ENCODE measurements at places on chromosomes 1 and 21.

- DNase-seq = no peak
Measured at GRCh38 chr1:234277161-234277868, 95.9 kb upstream of the COA6 start.

GRCh38 chr1:97647776-97648175, 273.1 kb downstream of the DPYD start:
- peak; percentile 82 for DNase-seq

GRCh38 chr1:4108758-4109627, 208.9 kb upstream of the C1orf174 start:
- no peak for DNase-seq

- peak; percentile 98 for DNase-seq
Measured at GRCh38 chr1:39398278-39399021, 93.0 kb upstream of the BMP8A start.

DNA sequence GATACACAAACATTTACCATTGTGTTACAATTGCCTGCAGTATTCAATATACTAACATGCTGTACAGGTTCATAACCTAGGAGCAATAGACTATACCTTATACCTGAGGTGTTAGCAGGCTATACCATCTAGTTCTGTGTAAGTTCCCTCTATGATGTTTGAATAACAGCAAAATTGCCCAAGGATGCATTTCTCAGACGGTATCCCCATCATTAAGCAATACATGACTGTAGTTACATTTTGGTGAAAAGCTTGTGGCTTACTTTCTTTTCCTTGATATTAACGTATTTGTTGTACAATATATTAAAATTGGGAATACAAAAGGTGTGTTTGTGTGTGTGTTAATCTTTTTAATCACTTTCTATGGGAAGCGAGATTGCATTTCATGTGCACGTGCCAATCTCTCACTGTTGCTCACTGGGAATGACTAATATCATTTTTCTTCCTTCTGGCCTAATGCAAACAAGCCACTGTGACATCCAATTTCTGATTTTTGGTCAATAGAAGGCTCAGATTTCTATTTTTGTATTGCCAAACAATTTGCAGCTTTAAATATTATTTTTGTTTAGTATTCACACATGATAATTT, 36.7 kb upstream of the WLS start:
- no peak for DNase-seq

DNA sequence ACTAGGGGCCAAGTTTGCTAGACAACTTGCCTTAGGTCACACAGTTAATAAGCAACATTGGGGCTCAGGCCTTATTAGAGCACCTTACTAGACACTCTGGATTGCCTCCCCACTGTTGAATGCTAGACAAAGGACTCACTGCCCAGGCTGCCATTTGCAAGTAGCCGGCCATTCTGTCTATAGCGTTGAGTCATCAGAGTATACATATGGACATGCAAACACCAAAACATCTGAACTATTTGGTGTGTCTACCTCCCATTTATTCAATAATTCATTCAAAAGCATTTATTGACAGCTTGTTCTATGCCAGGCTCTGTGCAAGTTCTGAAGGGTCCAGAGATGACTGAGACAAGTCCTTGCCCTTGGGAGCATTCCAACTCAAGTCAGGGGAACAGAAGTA, 181.4 kb upstream of the DPT start:
- DNase-seq = no peak

- no peak for DNase-seq
Measured at GRCh38 chr1:154174654-154175053, 17.2 kb downstream of the TPM3 start.

GRCh38 chr1:7149080-7149838, 364.0 kb downstream of the CAMTA1 start:
- peak; percentile 29 for DNase-seq

DNA sequence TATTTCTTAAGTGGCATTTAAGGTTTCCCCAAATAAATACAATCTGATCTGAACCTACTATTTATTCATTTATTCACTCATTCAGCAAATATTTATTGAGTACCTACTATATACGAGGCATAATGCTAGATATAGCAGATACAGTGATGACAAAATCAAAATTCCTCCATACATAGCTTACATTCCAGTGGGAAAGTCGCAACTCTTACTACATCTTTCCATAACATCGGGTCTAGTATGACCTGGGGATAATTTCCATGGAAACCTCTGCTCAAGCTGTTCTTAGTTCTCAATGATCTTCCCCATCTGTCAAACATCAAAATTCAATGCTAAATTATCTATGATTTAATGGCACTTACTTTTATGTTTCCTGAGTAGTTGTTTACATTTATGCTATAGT, 70.8 kb upstream of the PRKACB start:
- DNase-seq = peak; percentile 63

DNA sequence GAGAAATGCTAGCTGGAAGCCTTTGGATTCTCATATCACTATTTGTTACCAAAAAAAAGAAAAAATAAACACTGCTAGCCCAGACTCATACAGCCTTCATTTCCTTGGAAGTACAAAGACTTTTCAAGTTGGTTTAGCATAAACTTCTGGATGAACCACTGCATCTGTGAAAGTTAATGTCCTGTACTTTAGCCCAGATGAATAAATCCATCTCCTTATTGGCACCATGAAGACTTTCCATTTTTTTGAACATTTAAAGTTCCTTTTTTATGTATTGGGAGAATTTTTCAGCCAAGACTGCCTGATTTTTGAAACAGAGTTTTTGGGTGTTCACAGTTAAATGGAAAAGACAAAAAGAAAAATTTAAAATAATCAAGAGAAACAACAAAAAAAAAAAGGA, 184.0 kb upstream of the C1orf87 start:
- no peak for DNase-seq

GRCh38 chr1:219724440-219724839, 111.5 kb upstream of the ZC3H11B start:
- DNase-seq = no peak

GRCh38 chr1:186882372-186883134, 53.8 kb downstream of the PLA2G4A start:
- peak; percentile 31 for DNase-seq

DNA sequence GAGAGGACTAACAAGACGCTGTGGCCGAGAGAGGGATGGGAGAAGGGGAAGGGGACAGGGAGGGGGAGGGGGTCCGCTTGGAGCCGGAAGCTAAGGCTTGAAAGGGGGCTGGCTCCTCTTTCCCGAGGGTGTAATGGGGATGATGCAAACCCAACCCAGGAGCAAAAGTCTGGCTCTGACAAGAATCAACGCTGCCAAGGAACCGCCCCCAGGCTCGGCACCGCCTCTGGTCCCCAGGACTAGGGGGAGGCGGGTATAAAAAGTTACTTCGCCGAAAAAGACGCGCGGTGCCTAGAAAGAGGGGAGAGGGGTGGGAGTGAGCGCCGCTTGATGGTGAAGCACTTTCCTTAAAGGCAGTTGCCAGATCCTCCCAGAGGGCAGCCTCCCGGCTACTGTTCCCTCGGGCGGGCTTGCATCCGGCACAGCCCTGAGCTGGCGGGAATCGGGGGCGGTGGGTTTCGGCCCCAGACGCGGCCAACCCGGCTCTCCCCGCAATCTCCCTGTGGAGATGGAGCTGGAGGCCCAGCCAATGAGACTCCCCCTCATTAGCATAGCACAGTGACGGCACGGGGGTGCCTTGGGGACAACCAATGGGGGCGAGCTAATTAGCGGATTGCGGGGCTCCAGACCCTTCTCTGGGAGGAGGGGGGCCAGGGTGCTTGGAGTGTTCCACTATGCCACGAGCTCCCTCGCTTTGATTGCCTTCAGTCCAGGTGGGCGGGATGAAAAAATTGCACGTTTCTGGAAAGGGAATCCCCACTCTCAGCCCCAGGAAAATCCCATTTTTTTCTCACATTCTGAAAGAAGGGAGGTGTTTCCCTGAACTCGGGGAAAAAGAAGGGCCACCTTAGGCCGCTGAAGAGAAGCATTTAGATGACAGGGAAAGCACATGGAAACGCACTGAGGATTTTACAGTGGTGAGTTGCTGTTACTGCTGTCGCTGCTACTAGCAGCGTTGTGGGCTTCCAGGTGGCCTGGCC, at the start of gene KCNT2:
Gene KCNT2 (minus strand): TSS at position 51 of the 980 bp plus-strand sequence. CDS start 131 bp downstream, outside the sequence.
- DNase-seq = peak; percentile 65

DNA sequence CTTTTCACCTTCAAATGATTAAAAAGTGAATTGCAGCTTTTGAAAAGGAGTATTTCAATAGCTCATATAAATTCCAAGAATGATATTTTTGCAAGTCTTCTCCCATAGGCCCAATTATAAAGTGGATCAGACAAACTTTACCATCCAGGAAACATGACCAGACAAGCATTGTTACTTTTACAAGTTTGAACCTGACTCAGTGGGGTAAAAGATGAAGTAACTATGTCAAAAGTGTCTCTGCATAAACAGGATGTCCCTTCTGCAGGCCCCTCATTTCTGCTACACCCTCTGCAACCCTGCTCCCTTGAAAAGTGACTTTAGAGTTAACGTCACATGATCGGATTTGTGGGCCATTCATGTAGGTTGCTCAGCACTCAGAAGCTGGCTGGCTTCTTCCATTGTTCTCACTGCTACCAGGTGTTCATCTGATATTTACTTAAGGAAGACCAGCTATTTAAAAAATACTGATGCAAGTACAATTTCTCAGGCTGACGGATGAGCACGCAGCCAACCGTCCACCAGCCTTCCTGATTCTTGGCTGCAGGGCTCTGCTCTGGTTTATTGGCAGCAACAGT, 32.3 kb downstream of the URB1 start:
- DNase-seq = no peak

- no peak for DNase-seq
Measured at GRCh38 chr1:219109424-219110018, 64.2 kb upstream of the LYPLAL1 start.

GRCh38 chr1:198678901-198679329, 40.1 kb downstream of the PTPRC start:
- no peak for DNase-seq

DNA sequence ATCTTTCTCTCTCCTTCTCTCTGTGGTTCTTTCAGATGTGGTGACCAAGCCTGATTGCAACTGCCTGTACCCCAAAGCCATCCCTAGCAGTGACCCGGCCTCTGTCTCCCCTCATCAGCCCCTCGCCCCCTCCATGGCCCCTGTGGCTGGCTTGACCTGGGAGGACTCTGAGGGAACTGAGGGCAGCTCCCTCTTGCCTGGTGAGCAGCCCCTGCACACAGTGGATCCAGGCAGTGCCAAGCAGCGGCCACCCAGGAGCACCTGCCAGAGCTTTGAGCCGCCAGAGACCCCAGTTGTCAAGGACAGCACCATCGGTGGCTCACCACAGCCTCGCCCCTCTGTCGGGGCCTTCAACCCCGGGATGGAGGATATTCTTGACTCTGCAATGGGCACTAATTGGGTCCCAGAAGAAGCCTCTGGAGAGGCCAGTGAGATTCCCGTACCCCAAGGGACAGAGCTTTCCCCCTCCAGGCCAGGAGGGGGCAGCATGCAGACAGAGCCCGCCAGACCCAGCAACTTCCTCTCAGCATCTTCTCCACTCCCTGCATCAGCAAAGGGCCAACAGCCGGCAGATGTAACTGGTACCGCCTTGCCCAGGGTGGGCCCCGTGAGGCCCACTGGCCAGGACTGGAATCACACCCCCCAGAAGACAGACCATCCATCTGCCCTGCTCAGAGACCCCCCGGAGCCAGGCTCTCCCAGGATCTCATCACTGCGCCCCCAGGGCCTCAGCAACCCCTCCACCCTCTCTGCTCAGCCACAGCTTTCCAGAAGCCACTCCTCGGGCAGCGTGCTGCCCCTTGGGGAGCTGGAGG, 12.7 kb downstream of the CSF1 start:
- DNase-seq = peak; percentile 33

DNA sequence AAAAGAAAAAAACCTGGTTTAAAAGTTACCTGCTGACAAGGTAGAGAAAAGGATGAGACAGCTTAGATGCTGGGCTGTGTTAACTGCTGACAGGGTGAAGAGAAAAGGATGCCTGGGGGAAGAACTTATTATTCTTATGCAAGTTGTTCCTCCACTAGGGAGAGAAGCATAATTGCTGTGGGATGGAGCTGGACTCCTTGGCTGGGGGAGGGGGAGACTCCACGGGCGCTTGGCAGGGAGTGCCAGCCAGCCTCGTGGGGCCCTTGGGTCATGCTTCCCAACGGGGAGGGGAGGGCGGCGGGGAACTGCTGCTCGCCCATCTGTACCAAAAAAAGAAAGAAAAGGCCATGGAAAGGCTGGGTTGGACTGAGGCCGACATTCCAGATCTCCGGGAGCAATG, 47.2 kb downstream of the SYCP1 start:
- no peak for DNase-seq

DNA sequence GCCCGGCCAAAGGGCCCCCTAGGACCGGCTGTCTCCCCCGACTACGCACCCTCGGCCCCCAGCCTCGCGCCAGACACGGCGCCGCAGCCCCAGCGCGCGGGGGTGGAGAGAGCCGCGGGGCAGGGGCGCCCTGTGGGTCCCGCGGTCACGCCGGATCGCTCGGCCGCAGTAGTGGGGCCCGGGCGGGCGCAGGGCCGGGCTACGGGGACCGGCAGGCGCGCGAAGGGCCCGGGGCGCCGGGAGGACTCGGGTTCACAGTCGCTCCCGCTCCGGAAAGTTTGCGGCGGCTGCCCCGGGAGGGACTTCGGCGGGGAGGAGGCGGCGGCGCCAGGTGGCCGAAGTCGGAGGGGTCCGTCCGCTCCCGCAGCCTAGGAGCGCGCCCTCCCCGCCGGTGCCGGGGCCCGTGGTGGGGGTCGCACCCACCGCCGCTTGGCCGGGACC, 7.1 kb upstream of the ZNF669 start:
- no peak for DNase-seq

GRCh38 chr1:154117642-154118041, 37.2 kb downstream of the NUP210L start:
- DNase-seq = no peak

- DNase-seq = no peak
Measured at GRCh38 chr1:14452551-14452950, 145.9 kb upstream of the KAZN start.

DNA sequence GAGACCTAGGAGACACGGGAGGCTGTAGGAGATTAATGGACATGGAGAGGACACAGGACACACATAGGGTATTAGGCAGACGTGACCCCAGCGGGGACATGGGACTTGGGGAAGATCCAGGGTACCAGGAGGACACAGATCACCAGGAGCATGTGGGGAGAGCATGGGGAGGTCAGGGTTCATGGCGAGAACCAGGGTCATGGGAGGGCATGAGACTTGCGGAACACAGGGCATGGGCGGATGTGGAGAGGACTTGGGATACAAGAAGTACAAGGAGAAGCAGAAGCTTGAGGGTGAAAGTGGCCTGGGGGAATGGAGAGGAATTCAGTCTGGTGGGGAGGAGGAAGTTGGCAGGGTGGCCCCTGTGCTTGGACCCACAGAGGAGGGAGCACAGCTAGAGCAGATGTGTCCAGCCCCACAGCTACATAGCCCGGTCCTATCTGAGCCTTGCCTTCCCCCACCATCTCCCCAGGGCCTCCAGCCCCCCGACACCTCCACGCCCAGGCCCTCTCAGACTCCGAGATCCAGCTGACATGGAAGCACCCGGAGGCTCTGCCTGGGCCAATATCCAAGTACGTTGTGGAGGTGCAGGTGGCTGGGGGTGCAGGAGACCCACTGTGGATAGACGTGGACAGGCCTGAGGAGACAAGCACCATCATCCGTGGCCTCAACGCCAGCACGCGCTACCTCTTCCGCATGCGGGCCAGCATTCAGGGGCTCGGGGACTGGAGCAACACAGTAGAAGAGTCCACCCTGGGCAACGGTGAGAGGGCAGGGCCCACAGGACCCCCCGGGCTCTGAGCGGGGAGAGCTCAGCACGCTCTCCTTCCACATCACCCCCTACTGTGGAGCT, 12.1 kb downstream of the TIE1 start:
- DNase-seq = no peak
